Right renal pelvis (tissue), 4 donors: ENCODE measurements at places on chromosomes 2 and 18. TPM values are rescaled to one million over a fixed set of nuclear protein-coding genes. Genes with fewer than 3 reads are reported as not detected.

DNA sequence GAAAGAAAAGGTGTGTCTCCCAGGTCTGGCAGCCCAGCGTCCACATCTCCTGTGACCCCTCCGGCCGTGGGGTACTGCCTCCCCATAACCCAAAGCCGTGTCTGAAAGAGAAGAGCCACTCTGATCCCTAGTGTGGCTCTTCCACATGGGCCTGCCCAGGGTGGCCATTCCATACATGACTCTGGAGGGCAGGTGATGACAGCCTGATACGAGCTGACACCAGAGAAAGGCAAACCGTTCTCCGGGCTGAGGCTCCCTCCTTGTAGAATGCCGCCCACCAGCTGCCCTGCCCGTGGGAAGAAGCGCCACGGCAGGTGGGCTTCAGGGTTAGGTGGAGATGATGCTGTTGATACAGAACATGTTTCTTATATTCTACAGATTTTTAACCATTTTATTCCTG, 451.6 kb upstream of the SALL3 start:
- no peak for DNase-seq

DNA sequence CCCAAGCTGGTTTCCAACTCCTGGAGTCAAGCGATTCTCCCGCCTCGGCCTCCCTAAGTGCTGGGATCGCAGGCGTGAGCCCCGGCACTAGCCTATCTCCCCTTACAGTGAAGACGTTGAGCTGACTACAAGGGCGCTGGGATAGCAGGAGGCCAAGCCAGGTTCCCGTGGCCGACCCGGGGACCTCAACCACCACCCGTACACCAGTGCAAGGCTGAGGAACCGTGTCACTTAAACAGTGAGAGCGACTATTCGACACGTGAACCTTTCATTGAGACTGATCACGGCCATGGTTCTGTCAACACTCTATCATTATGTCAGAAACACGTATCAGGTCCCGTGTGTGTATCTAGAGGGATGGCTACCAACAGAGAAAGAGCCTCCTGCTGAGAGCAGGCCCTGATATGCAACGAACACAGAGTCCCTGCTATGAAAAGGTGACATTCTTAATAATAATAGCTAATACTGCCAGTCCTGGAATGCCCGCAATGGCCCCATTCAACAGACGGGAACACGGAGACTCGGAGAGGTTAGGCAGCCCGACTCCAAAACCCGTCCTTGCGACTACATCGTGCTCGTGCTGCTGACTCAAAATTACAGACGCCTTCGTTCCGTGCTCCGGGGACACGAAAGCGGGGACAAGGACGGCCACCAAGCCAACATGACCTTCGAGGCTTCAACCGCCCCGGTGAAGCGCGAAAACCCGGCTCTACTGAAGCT, 833 bp downstream of the AFG3L2 start:
- no peak for DNase-seq

- DNase-seq = no peak
Measured at GRCh38 chr2:189213250-189213649, 33.7 kb upstream of the COL5A2 start.

GRCh38 chr2:223047260-223047761, 4.7 kb upstream of the KCNE4 start:
- DNase-seq = no peak

DNA sequence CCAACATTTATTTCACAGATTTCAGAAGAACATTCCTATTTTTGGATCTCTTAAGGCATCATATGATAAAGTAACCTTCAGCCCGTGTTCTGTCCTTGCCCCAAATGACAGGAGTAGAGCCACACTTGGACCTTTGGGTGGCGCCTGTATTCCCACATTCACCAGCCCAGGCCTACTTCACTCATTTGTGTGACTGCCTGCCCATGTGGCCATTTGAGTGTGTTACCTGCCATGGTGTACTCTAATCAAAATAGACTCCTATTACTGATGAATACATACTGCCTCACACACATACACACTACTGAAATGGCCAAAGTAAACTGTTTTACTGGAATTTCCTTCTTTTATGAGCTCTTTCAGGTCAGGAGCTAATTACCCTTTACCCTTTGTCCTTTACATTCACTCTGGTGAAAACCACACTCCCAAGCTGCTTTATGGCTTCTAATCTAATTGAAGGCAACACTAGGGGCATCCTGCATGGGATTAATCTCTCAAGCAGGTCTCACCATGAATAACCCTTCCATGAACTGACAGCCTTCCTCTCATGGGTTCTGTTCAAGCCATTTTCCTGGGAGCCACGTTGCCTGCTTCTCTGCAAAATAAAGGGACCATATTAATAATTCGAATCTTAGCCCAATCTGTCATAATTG, 271.0 kb upstream of the GALNT5 start:
- DNase-seq = no peak

DNA sequence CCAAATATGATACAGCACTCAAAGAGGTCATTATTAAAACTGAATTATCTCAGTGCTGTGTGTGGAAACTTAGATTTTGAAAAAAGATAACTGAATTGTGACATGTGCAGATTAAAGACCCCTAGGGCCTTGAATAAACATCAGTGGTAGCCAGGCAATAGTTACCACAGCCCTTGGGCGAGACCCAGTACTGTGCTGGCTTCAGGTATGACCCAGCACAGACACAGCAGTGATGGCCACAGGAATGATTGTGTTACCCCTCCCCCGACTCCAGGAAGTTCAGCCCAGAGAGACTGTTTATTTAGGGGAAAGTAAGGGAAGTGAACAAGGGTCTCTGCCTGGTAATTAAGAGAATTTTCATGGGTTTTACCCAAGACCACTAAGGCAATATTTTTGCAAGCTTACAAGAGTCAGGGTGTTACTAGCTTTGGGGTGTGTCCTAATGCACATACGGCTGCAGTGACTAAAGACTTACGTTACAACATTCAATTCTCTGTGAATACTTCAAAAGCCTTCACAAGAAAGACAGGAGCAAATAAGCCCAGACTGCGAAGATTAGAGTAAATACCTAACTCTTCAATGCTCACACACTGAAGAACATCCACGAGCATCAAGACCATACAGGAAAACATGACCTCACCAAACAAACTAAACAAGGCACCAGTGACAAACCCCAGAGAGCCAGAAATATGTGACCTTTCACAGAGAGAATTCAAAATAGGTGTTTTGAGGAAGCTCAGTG, 28.2 kb upstream of the ITGAV start:
- no peak for DNase-seq

DNA sequence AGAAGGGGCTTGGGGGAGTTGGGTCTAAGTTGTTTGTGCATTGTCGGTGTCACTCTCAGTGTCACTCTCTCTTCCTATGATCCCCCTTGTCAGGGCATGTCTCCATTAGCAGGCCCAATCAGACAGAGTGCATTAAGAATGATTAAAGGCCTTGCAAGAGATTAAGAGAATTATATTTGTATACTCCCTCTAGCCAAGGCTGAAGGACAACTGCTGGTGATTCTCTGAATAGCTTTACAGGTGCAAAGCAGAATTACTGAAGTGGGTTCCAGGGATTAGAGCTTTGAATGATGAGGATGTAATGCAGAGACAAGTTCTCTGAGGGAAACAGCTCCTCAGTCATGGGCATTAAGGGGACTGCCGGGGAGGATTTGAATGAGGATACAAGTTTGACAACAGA, 104.8 kb upstream of the LGALSL start:
- no peak for DNase-seq

GRCh38 chr2:5315041-5315440, 377.1 kb upstream of the SOX11 start:
- no peak for DNase-seq

DNA sequence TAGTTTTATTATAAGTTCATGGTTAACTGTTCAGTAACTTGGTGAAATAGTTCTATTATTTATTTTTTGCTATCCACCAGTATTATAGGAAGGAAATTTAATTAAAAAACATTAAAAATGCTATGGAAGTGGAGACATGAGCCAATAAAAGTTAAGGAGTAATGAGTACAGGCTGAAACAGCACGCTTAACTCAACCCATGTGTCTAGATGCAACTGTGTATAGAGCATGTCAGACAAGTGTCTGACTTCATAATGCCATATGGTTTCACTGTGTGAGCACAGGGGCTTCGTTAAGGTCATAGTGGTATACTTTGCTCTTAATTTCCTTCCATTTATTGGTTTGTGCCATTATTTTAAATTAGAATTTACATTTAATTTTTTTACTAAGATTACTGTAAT, 566.8 kb upstream of the NRP2 start:
- DNase-seq = no peak

DNA sequence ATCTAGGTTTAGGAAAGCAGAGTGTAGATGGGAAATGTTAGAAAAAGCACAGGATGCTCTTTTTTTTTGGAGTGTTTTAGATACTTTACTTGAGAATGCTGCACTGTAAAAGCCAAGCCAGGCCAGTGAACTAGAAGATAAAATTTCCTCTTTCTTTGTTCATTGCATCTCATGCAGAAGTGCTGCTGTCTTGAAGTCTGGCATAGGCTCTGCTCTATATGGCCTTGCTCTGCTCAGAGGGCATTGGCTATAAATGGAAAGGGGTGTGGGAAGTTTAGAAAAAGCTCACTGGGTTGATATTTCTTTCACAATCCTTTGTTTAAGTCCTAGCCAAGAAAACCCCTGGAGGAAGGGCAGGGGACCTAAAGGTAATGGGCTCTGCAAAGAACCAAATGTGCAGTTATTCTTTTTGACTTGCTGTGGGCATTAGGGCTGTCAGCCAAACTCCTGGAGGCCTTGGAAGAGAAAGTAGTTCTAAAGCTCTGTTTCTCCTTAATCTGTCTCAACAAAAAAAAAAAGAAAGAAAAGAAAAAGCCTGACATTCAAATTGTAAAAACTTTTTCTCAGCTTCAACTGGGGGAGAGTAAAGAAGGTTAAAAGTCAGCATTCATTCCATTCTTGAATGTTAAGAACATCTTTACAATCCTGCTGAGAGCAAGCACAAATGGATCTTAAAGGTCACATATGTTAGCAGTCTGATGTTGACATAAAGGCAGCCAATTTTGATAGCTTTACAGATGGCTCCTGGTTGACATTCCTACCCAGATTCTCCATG, 338.3 kb downstream of the GULP1 start:
- no peak for DNase-seq

- no peak for DNase-seq
Measured at GRCh38 chr2:147327613-147328012, 517.2 kb upstream of the ACVR2A start.

- no peak for DNase-seq
Measured at GRCh38 chr2:40700231-40700954, 248.5 kb upstream of the SLC8A1 start.

GRCh38 chr2:96534701-96535181, 1.8 kb upstream of the ARID5A start:
- DNase-seq = no peak

GRCh38 chr2:85165088-85165690, 32.0 kb downstream of the TCF7L1 start:
- no peak for DNase-seq

GRCh38 chr18:9263264-9263663, 71.3 kb upstream of the TWSG1 start:
- no peak for DNase-seq

DNA sequence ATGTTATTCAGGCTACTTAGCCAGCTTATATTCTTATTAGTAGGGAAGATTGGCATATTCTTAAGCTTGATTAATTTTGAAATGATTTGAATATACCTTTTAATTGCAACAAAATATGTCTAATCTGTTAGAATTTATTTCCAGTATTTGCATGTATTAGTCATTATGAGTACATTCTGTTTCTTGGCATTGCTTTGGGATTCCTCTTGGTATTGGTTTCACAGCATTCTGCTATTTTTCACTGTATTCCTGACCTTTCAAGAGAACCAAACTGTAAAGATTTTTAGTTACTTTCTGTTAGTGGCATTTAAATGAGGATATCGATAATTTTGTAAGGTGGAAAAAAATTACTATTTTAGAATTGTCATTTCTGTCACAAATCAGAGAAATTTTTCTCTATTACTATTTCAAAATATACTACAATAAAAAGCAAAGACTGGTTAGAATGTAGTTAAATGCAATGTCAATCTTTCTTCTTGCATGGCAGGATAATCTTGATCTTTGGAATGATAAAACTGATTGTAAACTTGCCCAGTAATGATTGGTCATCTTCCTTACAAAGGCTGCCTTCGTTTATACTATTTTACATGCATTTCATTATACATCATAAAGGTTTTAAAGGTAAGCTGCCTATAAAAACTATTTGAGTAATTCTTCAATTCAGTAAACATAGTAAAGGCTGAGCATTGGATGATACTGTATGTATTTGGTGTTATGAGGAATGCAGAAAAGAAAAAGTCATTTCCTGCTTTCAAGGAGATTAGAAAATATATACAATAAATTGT, 86.1 kb downstream of the SLC4A10 start:
- no peak for DNase-seq

- DNase-seq = no peak
Measured at GRCh38 chr2:65256054-65256453, 28.4 kb downstream of the ACTR2 start.

- DNase-seq = no peak
Measured at GRCh38 chr2:173350383-173350782, 4.3 kb upstream of the CDCA7 start.

- DNase-seq = peak; percentile 20
Measured at GRCh38 chr18:64037812-64038414, 68.0 kb downstream of the SERPINB8 start.

DNA sequence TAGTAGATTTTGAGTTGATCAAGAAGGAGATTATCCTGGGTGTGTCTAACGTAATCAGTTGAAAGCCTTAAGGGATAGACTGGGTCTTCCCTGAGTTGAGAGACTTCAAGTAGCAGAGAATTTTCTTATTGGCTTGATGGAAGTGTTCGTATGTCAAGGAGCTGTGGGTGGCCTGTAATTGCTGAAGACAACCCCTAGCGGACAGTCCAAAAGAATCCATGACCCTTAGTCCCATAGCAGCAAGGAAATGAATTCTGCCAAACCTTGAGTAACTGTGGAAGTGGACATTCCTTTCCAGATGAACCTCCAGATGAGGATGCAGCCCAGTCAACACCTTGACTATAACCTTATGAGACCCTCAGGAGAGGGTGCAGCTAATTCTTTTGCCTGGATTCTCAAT, 786.3 kb downstream of the SOCS6 start:
- DNase-seq = no peak

DNA sequence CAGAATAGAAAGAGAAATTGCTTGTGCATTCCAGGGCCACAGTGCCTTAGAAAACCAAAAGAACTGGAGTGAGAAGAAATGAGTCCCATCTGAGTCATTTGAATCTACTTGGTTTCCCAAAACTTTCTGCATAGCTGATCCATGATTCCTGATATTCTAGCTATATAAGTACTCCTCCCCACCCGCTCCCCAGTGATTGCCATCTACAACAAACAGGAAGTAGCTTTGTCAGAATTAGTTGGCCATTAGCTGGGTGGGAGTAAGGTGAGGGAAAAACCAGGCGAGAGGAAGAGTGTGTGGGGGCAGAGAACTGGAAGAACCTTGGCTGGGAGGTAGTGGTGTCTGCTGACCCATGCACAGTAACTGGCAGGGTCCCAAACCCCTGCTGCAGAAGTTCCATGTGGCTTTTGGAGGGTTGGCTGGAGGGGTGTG, 122.1 kb downstream of the ACAA2 start:
- no peak for DNase-seq

GRCh38 chr2:230335461-230335863, 8.5 kb downstream of the SP140L start:
- no peak for DNase-seq

Gene INHBB
- polyA plus RNA-seq = 0.06 TPM

Gene CYP27A1
- 57.6 TPM for polyA plus RNA-seq

Gene HNRNPA3
- polyA plus RNA-seq = 605 TPM

Gene PROM2
- polyA plus RNA-seq = 32.6 TPM

Gene EVX2
- polyA plus RNA-seq = not detected
